ENCODE measurements at places on chromosomes 12 and 14.

DNA sequence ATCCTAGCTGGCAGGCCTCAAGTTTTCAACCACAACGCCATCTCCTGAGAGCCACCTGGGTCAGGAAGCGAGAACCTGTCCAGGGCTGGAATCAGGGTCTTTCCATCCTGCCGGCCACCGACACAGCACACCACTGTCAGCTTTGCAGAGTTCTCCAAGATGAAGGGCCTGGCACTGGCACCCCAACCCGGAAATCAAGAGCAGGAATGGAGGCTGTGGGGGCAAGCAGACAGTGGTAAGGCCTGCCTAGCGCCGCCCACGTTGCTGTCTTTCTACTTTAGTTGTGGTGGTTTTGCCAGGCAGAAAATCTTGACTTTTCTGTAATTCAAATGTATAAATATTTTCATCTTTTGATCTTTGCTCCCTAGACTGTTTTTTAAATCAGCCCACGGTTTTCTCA lies 90.7 kb downstream of the ITPK1 start:
- DNase-seq, result peak; percentile 6

DNA sequence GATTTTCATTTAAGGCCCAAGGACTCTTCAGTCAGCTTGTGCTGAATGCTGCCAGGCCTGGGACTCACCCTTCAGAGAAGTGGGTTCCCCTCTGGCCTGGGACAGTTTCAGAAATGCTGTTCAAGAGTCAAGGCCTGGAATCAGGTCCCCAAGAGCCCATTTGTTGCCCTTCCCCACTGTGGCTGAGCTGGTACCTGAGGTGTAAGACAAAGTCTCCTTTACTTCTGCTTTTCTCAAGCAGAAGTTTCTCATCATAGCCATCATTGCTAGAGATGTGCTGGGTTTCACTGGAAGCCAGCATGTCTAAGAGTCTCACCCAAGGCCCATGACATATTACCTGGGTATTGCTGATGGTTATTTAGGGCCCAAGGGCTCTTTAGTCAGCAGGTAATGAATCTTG lies 8.9 kb downstream of the FANCM start:
- DNase-seq, result no peak

DNA sequence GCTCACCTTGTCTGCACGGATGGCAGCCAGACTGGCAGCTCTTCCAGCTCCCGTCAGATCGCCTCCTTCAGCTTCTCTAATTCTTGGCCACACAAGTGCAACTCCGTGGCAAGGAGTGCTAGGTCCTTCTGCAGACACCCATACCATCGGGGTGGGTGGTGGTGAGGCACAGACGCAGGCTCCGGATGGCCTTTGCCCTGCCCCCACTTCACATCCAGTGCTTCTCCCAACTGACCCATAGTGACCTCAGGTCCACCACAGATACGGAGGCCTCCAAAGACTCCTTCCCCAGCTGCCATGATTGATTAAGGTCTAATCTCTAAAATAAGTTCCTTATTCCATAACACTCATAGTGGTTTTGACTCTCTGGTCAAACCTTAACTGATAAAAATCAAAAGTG lies 19.9 kb upstream of the CD27 start:
- DNase-seq, result no peak

DNA sequence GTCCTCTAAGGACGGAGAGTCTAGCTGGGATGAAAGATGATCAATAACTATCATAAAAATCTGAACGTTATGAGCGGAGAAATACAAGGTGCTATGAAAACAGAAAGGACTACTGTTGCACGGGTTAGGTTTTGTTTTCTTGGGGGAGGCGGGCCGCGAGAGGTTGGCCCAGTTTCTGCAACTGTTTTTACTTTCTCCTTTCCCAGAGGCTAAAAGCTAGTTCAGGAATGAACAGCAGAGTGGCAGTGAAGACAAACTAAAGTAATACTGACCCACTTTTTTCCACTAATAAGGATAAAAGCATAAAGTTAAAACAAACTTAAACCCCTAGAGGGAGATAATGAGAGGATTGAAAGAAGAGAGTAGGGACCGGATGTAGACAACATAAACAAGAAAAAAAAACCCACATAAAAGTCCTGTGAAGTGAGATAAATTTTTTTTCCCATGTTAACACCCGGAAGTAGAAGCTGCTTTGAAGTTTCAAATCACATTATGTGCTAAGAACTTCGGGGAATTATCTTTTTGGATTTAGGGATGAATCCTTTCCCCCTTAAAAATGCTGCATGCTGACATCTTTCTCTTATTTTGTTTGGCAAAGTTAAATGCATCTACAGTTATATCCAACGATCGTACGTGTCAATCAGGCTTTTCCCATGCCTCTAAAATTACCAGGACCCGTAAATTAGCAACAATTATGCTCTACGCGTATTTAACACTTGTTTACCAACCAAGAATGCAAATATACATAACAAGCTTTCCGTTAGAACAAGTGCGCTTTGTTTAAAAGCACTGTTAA lies 1.0 kb upstream of the CDK17 start:
- no peak for DNase-seq

DNA sequence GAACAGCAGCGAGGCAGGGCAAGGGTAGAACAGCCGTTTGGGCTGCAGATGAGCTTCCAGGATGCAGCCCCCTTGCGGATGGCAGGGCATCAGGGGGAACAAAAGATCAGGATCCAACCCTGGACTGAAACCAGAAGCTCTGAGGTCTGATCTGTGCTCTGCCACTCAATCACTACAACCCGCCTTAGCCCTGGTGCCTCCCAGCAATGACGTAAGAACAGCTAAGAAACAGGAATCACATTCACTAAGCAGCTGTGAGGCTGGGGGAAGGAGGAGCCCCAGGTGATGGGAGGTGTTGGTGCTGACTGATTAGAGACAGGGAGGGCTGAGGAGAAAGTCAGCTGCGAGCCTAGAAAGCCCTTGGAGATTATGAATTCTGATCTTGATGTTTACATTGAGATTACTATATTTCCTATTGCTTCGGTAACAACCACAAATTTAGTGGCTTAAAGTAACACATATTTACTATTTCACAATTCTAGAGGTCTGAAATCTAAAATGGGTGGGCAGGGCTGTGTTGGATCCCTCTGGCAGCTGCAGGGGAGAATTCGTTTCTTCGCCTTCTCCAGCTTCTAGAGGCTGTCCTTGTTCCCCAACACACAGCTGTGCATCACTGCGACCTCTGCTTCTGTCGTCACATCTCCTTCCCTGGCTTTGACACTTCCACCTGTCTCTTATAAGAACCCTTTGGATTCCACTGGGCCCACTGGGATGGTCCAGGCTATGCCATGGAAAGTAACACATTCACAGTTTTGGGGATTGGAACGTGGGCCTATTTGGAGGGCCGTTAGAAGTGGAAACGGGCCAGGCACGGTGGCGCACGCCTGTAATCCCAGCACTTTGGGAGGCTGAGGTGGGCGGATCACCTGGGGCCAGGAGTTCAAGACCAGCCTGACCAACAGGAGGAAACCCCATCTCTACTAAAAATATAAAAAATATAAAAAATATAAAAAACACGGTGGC lies 6.1 kb upstream of the CD9 start:
- no peak for DNase-seq
